Keratinocyte (primary cell): ENCODE measurements at places on chromosomes 1 and 21.

- H3K27ac ChIP-seq: peak overlapping the region; percentile 54
- DNase-seq: peak; percentile 45
- H3K4me3 ChIP-seq: no peak overlapping the region
- no peaks in the 10 kb centered on the region for H3K36me3 ChIP-seq
- H3K4me1 ChIP-seq: peaks cover 25% of the 10 kb centered on the region
These were observed 252.4 kb upstream of the DUSP10 start for GRCh38 chr1:221994274-221994698.

GRCh38 chr1:33388805-33389771 is 41.8 kb downstream of the PHC2 start:
- no peak overlapping the region for H3K27ac ChIP-seq
- no peaks in the 10 kb centered on the region for H3K27me3 ChIP-seq
- no peak for DNase-seq
- peaks cover 6% of the 10 kb centered on the region for H3K4me1 ChIP-seq

GRCh38 chr1:25500694-25501093 is 42.7 kb upstream of the LDLRAP1 start:
- H3K4me3 ChIP-seq: no peak overlapping the region
- no peaks in the 10 kb centered on the region for H3K27me3 ChIP-seq
- H3K36me3 ChIP-seq: peaks cover 5% of the 10 kb centered on the region
- H3K4me1 ChIP-seq: no peaks in the 10 kb centered on the region
- no peak for DNase-seq

- no peaks in the 10 kb centered on the region for H3K36me3 ChIP-seq
- no peak overlapping the region for H3K4me3 ChIP-seq
- peaks cover 58% of the 10 kb centered on the region for H3K4me1 ChIP-seq
- H3K27me3 ChIP-seq: no peaks in the 10 kb centered on the region
- peak; percentile 99 for DNase-seq
- H3K27ac ChIP-seq: peak overlapping the region; percentile 93
These were observed 20.8 kb upstream of the MACF1 start for GRCh38 chr1:39183503-39184353.

DNA sequence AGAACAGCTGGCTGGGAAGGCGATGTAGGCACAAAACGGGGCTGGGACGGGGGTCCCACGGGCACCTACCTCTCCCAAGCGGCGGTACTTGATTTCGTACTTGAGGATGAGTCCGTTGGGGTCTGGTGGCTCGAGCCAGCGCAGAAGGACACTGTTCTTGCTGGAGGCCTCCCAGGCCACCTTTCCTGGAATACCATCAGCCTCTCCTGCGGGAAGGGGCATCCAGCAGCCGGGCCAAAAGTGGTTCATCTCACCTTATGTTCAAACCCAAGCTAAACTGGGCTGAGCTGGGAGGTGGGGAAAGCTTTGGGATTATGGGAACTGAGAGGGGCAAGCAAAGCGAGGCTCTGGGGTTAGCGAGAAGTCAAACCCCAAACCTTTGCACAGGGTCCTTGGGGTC is 14.3 kb downstream of the INSRR start:
- no peaks in the 10 kb centered on the region for H3K36me3 ChIP-seq
- no peak overlapping the region for H3K4me3 ChIP-seq
- DNase-seq: no peak
- peaks cover 71% of the 10 kb centered on the region for H3K27me3 ChIP-seq
- no peak overlapping the region for H3K27ac ChIP-seq
- H3K4me1 ChIP-seq: peaks cover 2% of the 10 kb centered on the region

DNA sequence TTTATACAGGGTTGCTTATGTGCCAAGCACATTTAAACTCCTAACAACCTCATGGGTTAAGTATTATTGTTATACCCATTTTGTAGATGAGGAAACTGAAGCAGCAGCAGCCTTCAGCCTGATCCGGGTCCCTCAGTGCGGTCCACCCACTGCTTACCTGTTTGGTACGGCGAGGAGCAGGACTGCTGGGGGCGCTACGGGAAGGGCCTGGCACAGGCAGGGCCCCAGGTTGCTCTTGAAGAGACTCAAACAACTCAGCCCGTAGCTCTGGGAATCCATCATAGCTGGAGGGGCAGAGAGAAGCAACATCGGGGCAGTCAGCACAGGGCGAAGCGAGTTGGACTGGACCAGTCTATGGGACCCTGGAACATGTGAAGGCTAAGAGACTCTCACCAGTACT is 9.2 kb downstream of the DENND4B start:
- no peak overlapping the region for H3K4me3 ChIP-seq
- peaks cover 43% of the 10 kb centered on the region for H3K36me3 ChIP-seq
- H3K27me3 ChIP-seq: no peaks in the 10 kb centered on the region
- H3K4me1 ChIP-seq: no peaks in the 10 kb centered on the region

DNA sequence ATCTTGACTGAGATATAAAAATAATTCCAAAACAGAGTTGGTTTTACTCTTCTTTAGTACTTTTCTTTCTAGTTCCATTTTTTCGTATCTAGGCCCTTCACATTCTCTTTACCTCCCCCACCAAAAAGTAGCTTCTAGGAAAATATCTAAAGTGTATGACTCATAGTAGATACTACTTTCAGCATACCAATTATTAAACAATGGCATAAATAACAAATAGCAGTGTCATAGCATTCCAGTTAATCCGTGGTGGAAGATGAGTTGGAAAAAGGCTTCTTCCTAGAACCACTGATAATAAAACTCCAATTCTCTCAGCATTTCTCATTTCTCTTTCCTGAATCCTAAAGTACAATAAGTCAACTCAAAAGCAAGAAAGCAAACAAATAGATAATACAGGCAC is 859.0 kb upstream of the B3GALT2 start:
- H3K36me3 ChIP-seq: no peaks in the 10 kb centered on the region
- H3K4me1 ChIP-seq: peaks cover 16% of the 10 kb centered on the region
- H3K27ac ChIP-seq: peak overlapping the region; percentile 65
- H3K4me3 ChIP-seq: no peak overlapping the region
- DNase-seq: no peak
- no peaks in the 10 kb centered on the region for H3K27me3 ChIP-seq

GRCh38 chr1:15618655-15619525 is 1.6 kb downstream of the DDI2 start:
- DNase-seq: no peak
- H3K27ac ChIP-seq: peak overlapping the region; percentile 95
- H3K4me1 ChIP-seq: peaks cover 23% of the 10 kb centered on the region
- H3K36me3 ChIP-seq: peaks cover 6% of the 10 kb centered on the region
- peak overlapping the region; percentile 97 for H3K4me3 ChIP-seq

DNA sequence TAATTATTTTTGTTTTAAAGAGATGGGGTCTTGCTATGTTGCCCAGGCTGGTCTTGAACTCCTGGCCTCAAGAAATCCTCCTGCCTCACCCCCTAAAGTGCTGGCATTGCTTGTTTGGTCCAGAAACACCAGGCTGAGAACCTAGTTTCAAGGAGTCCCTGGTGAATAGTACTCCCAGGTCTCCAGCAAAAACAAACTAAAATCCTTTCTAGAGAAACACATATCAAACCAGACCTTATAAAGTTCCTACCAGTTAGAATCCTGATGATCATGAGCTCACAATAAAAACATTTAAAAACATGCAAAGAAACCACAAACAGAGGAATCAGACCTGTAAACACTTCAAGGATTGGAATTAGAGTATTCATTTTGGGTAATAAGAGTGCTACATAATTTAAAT is 34.4 kb upstream of the PADI1 start:
- no peak for DNase-seq
- peaks cover 16% of the 10 kb centered on the region for H3K4me1 ChIP-seq
- no peaks in the 10 kb centered on the region for H3K27me3 ChIP-seq
- no peak overlapping the region for H3K27ac ChIP-seq
- no peak overlapping the region for H3K4me3 ChIP-seq

- no peaks in the 10 kb centered on the region for H3K36me3 ChIP-seq
- no peak for DNase-seq
- H3K27ac ChIP-seq: no peak overlapping the region
- no peaks in the 10 kb centered on the region for H3K27me3 ChIP-seq
- H3K4me1 ChIP-seq: no peaks in the 10 kb centered on the region
These were observed 1296.5 kb downstream of the MRPL39 start for GRCh38 chr21:24310788-24311187.

- no peaks in the 10 kb centered on the region for H3K27me3 ChIP-seq
- H3K4me3 ChIP-seq: peak overlapping the region; percentile 93
- H3K36me3 ChIP-seq: peaks cover 6% of the 10 kb centered on the region
- DNase-seq: no peak
These were observed 891 bp downstream of the RPS6KA1 start for GRCh38 chr1:26530410-26530894.

GRCh38 chr1:63723602-63724001 is 50.2 kb upstream of the ROR1 start:
- H3K4me3 ChIP-seq: no peak overlapping the region
- DNase-seq: no peak
- H3K36me3 ChIP-seq: no peaks in the 10 kb centered on the region
- H3K4me1 ChIP-seq: peaks cover 6% of the 10 kb centered on the region
- H3K27me3 ChIP-seq: no peaks in the 10 kb centered on the region

- DNase-seq: no peak
- H3K4me3 ChIP-seq: no peak overlapping the region
- peaks cover 29% of the 10 kb centered on the region for H3K4me1 ChIP-seq
- no peaks in the 10 kb centered on the region for H3K36me3 ChIP-seq
- no peaks in the 10 kb centered on the region for H3K27me3 ChIP-seq
- H3K27ac ChIP-seq: no peak overlapping the region
These were observed 26.2 kb downstream of the ITPKB start for GRCh38 chr1:226712742-226713419.

DNA sequence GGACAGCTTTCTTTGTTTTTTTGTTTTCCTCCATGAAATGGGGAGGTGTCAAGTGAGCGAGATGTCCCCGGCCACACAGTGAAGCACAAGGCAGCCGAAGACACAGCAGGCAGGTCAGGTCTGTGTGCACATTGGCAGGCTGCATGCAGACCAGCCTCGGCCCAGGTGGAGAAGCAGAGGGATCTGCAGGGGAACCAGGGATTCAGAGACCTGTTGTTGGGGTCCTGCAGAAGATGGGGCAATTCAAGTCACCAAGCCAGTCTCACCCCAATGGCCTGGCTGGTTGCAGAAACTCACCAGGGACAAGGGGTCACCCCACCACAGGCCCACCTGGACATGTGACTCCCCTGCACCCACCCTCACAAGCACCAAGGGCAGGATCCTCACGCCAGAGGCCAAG is 4.0 kb upstream of the ABCG1 start:
- peaks cover 9% of the 10 kb centered on the region for H3K4me1 ChIP-seq
- H3K36me3 ChIP-seq: no peaks in the 10 kb centered on the region
- DNase-seq: no peak
- no peak overlapping the region for H3K4me3 ChIP-seq
- no peak overlapping the region for H3K27ac ChIP-seq
- no peaks in the 10 kb centered on the region for H3K27me3 ChIP-seq

DNA sequence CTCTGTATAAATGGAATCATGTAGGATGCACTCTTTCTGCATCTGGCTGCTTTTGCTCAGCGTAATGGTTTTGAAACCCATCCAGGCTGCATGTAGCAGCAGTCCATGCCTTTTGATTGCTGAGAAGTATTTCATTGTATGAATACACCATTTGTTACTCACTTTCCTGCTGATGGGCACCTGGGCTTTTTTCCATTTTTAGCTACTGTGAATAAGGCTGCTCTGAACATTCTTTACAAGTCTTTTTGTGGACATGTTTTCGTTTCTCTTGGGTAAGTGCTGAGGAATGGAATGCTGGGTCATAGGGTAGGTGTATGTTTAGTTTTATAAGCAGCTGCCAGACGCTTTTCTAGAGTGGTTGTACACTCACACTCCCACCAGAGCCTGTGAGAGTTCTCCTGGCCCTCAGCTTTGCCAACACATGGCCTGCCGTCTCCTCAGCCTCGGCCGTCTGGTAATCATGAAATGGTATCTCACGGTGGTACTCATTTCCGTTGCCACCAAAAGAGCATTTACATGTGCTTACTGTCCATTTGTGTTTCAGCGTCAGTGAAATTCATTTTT is 22.7 kb downstream of the SLX9 start:
- DNase-seq: no peak
- H3K4me3 ChIP-seq: no peak overlapping the region
- H3K27me3 ChIP-seq: no peaks in the 10 kb centered on the region
- H3K27ac ChIP-seq: no peak overlapping the region

DNA sequence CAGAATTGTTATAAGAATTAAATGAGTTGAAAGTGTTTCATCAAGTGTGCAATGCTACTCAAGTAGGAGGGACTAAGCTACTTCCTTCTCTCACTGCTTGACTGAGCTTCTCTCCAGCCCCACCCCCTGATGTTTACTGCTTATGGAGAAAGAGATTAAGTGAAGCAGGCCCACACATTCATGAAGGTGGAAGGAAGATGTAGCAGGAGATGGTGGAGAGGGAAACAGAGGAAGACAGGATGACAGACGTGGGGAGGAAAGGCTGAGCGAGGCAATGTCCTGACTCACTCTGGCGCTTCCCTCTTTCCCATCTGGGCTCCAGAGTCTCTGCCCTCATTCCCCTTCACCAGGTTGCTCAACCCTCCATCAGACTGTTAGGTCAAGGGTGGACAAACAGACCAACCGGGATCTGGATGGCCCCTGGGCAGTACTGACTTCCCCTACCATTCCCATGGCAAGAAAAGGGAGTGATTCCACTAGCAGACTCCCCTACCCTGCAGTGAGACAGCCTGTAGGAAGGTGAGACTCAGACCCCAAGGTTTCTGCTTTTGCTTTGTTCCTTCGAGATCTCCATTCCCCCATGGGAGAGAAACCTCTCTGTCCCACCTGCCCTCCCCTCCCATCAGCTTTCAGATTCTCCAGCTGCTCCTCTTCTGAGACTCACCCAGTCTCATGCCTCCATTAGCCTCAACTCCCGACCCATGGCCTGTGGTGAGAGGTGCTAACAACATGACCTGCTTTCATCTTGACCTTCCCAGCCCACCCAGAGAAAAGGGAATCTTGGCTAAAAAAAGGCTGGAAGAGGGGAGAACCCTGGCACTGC is 3.1 kb upstream of the ARHGEF2 start:
- H3K4me1 ChIP-seq: peaks cover 66% of the 10 kb centered on the region
- DNase-seq: no peak
- H3K36me3 ChIP-seq: no peaks in the 10 kb centered on the region
- H3K4me3 ChIP-seq: peak overlapping the region; percentile 62
- no peaks in the 10 kb centered on the region for H3K27me3 ChIP-seq

DNA sequence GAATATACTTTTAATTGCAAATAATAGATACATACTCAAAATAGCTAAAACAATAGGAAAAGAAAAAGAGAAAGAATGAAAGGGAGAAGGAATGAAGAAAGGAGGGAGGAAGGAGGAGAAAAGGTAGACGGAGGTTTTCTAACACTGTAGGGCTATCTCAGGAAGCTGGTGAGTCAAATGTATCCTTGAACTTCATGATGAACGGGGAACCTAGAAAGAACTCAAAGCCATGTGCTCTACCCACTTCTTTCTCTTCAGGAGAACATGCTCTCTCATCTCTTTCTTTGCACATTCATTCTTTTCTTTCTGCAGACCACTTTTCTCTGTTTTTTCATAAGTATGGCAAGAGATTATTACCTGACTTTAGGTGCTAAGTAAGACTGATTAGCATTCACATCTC is 37.3 kb upstream of the ZNF644 start:
- no peaks in the 10 kb centered on the region for H3K36me3 ChIP-seq
- no peak for DNase-seq
- H3K4me3 ChIP-seq: no peak overlapping the region
- H3K27ac ChIP-seq: no peak overlapping the region
- H3K4me1 ChIP-seq: no peaks in the 10 kb centered on the region

GRCh38 chr1:112083487-112083886 is 94.0 kb upstream of the KCND3 start:
- H3K27me3 ChIP-seq: no peaks in the 10 kb centered on the region
- no peaks in the 10 kb centered on the region for H3K36me3 ChIP-seq
- H3K4me3 ChIP-seq: no peak overlapping the region
- no peak overlapping the region for H3K27ac ChIP-seq

- H3K4me1 ChIP-seq: no peaks in the 10 kb centered on the region
- no peak for DNase-seq
- no peaks in the 10 kb centered on the region for H3K27me3 ChIP-seq
- no peak overlapping the region for H3K27ac ChIP-seq
These were observed 34.6 kb upstream of the DIP2A start for GRCh38 chr21:46424039-46424591.

GRCh38 chr1:59393211-59394180 is 96.6 kb downstream of the FGGY start:
- DNase-seq: no peak
- no peaks in the 10 kb centered on the region for H3K36me3 ChIP-seq
- H3K27ac ChIP-seq: no peak overlapping the region
- H3K27me3 ChIP-seq: no peaks in the 10 kb centered on the region
